Esophagus muscularis mucosa (tissue), 4 donors: ENCODE measurements at places on chromosomes 1 and 21. TPM values are rescaled to one million over a fixed set of nuclear protein-coding genes. Genes with fewer than 3 reads are reported as not detected.

Gene FHAD1
- 0.26 TPM for total RNA-seq

Gene TRIM17
- not detected for total RNA-seq

Gene TMOD4
- total RNA-seq = 1.5 TPM

Gene TP73
- total RNA-seq = not detected

Gene KRTAP19-1
- total RNA-seq = not detected

Gene NR1I3
- total RNA-seq = not detected

Gene TMPRSS2
- total RNA-seq = 0.13 TPM

Gene RBM11
- total RNA-seq = 0.29 TPM

Gene C4BPB
- 0.34 TPM for total RNA-seq

DNA sequence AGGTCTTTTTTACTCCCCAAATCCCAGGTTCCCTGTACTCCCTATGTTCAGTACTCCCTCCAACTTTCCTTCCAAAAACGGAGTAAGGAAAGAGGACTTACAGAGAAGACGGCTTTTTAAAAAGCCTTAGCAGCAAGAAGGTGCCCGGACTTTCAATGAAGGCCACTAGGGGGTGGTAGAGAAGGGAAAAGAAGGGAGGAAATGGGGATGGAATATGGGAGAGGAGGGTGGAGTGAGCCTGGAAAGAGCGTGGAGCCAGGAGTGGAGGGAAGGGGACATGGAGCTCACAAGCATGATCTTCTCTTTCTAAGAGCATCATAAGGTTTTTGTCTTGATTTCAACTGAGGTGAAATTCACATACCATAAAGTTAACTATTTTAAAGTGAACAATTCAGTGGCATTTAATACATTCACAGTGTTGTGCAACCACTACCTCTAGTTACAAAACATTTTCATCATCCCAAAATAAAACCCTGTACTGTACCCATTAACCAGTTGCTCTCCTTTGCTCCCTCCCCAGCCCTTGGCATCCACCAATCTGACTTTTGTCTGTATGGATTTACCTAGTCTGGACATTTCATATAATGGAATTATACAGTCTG is 129.9 kb downstream of the ZNF281 start:
- H3K36me3 ChIP-seq = no peaks in the 10 kb centered on the region
- H3K4me1 ChIP-seq = no peaks in the 10 kb centered on the region
- no peak overlapping the region for H3K4me3 ChIP-seq
- H3K27ac ChIP-seq = no peak overlapping the region
- no peaks in the 10 kb centered on the region for H3K27me3 ChIP-seq
- DNase-seq = no peak

DNA sequence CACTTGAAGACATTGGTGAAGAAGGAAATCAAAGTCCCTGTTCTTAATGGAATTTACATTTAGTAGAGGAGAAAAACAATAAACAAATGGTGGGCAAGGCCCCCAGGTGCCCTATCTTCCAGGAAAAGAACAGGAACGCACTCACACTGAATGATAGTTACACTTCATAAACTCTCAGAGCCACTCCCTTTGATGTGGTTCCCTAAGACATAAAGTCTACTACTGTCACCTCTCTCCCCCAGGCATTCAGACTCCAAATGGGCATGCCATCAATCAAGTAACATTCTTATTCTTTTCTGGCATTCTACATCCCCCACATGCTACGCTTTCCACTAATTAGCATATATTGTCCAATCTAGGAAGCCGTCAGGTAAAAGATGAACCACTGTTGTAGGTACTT is 36.6 kb upstream of the PIGC start:
- no peak for DNase-seq
- peak overlapping the region; percentile 21 for H3K27ac ChIP-seq
- no peaks in the 10 kb centered on the region for H3K36me3 ChIP-seq
- H3K27me3 ChIP-seq = no peaks in the 10 kb centered on the region
- no peaks in the 10 kb centered on the region for H3K4me1 ChIP-seq

DNA sequence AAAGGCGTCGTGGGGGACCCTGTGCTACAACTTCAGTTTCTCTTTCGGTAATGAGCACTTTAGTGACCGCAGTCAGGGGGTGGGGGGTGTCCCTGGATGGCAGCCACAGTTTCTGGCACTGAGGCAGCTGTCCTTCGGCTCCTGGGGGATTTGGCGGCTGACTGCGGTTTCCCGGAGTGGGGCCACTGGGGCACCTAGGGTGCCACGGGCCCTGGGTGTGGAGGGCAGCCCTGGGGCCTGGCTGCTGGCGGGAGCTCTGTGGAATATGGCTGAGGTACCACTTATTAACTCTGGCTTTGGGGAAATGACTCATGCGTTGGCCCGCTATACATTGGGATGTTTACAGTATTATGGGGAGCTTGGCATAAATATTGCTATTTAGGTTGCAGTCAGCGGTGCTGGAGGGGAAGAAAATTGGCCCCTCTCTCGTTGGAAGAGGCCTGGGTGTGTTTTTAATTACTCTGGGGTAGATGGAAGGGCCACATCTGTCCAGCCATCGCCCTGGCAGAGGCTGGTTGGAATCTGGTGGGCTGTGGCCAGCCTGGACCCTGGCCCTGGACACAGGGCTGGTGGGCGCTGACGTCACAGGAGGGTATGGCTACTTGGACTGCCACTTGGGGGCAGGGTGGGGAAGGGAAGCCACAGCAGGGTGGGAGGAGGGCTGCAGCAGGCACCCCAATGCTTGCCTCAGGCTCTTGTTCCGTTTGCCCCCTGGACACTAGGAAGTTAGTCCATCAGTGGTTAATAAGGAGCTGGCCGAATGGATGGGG is 2.0 kb downstream of the EPHB2 start:
- H3K4me1 ChIP-seq = peaks cover 13% of the 10 kb centered on the region
- no peak overlapping the region for H3K4me3 ChIP-seq
- H3K36me3 ChIP-seq = no peaks in the 10 kb centered on the region
- H3K27ac ChIP-seq = no peak overlapping the region

- no peaks in the 10 kb centered on the region for H3K27me3 ChIP-seq
- H3K4me3 ChIP-seq = no peak overlapping the region
- H3K27ac ChIP-seq = no peak overlapping the region
- H3K4me1 ChIP-seq = no peaks in the 10 kb centered on the region
Observed at GRCh38 chr1:175511496-175511895, 231.9 kb downstream of the TNR start.

DNA sequence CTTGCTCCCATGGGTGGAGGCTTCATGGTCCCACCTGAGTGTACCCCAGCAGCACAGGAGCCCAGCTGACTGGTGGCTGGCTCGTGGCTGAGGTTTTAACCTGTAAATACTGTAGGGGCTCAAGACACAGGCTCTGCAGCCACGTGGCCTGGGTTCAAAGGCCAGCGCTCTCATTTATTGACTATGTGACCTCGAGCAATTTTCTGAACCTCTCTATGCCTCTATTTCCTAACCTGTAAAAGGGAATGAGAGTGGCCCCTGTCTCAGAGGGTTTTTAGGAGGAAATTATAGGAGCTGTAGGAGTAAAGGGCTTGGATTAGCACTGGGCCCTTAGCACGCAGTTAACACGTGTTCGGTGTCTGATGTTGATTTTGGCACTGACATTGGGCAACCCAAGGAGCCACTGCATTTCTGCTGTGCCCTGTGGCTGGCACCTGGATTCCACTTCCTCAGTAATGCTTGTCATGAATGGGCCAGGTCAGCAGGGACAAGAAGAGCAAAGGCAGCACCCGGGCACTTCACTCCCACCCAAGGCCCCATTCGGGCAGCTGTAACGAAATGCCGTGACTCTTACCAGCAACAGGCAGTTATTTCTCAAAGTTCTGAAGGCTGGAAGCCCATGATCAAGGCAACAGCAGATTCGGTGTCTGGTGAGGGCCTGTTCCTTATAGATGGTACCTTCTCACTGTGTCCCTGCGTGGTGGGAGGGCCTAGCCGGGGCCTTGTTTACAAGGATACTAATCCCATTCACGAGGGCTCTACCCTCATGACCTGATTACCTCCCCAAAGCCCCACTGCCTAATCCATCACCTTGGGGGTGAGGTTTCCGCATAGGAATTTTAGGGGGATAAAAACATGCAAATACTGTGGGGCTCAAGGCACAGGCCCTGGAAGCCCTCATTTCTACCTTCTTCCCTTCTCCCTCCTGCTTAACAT is 25.2 kb downstream of the ARHGEF10L start:
- H3K4me1 ChIP-seq = peaks cover 100% of the 10 kb centered on the region
- H3K27ac ChIP-seq = peak overlapping the region; percentile 97
- no peak overlapping the region for H3K4me3 ChIP-seq
- DNase-seq = no peak
- H3K36me3 ChIP-seq = no peaks in the 10 kb centered on the region
- no peaks in the 10 kb centered on the region for H3K27me3 ChIP-seq

DNA sequence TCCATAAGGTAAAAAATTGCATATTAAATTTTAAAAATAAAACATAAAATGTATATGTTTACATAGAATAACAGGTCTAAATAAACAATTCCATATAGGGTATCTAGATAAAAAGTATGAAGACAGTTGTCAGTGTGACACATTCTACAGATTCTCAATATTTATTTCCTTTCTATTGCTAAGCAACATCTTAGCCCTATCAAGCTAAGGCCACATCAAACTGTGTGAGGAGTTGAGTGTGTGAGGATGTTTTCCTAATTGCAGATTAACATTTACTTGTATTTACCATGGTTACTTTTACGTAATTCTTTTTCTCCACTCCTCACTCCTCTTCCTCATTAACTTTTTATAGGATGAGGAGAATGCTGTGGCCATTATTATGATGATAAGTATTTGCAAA is 41.9 kb upstream of the MCOLN3 start:
- no peaks in the 10 kb centered on the region for H3K4me1 ChIP-seq
- DNase-seq = no peak
- no peaks in the 10 kb centered on the region for H3K27me3 ChIP-seq
- H3K27ac ChIP-seq = no peak overlapping the region

- no peak for DNase-seq
- peaks cover 60% of the 10 kb centered on the region for H3K36me3 ChIP-seq
- peaks cover 11% of the 10 kb centered on the region for H3K4me1 ChIP-seq
Observed at GRCh38 chr1:145758575-145758974, 39.3 kb downstream of the CD160 start.

- H3K4me1 ChIP-seq = peaks cover 28% of the 10 kb centered on the region
- H3K27me3 ChIP-seq = no peaks in the 10 kb centered on the region
- DNase-seq = no peak
- H3K36me3 ChIP-seq = peaks cover 18% of the 10 kb centered on the region
- H3K4me3 ChIP-seq = no peak overlapping the region
- no peak overlapping the region for H3K27ac ChIP-seq
Observed at GRCh38 chr1:25816112-25816718, 3.5 kb upstream of the MTFR1L start.

DNA sequence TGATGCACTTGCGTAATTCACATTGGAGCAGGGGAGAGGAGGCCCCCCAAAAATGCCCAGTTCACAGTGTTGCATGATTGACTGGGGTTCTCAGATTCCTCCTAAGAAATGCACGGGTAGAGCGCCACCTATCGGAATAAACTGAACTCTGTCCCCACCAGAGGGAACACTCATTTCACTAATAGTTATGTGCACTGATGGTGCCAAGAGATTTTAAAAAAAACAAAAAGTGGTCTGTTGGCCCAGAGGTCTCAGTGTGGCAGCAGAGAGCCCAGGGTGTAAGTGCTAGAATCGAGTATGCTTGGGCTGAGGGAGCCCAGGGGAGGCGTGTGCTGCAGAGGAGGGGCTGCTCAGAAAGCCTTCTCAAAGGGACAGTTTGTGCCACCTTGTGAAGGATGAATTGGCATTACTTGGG is 6.9 kb downstream of the PINK1 start:
- no peak for DNase-seq
- H3K4me3 ChIP-seq = no peak overlapping the region
- H3K4me1 ChIP-seq = peaks cover 16% of the 10 kb centered on the region
- no peak overlapping the region for H3K27ac ChIP-seq

DNA sequence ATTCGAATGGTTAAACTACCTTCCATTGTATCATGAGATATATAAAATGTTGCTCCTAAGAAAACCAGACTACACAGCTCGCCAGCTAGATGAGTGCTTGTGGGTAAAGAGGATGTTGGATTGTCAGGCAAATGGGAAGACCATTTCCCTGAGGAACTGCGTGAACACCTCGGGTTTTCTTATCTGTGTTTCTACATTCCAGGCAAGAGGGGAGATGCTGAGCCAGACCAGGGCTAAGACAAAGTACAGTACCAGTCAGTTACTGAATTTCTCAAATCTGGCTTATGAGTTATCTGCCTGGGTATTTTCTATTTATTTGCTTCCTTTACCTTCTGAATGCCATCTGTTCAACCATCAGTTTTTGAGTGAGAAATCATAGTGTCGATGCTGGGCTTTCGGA is 170.8 kb downstream of the PLA2G4A start:
- H3K4me3 ChIP-seq = no peak overlapping the region
- no peak for DNase-seq
- no peaks in the 10 kb centered on the region for H3K27me3 ChIP-seq
- H3K27ac ChIP-seq = no peak overlapping the region
- H3K36me3 ChIP-seq = no peaks in the 10 kb centered on the region

GRCh38 chr1:207993477-207994445 is 82.8 kb upstream of the CD34 start:
- H3K4me3 ChIP-seq = no peak overlapping the region
- no peak overlapping the region for H3K27ac ChIP-seq
- peaks cover 12% of the 10 kb centered on the region for H3K27me3 ChIP-seq

GRCh38 chr1:60129911-60130310 is 56.3 kb upstream of the C1orf87 start:
- H3K4me1 ChIP-seq = peaks cover 9% of the 10 kb centered on the region
- H3K27ac ChIP-seq = no peak overlapping the region
- no peaks in the 10 kb centered on the region for H3K36me3 ChIP-seq
- no peaks in the 10 kb centered on the region for H3K27me3 ChIP-seq
- H3K4me3 ChIP-seq = no peak overlapping the region

GRCh38 chr1:10738061-10739058 is 58.1 kb downstream of the CASZ1 start:
- H3K27me3 ChIP-seq = no peaks in the 10 kb centered on the region
- H3K36me3 ChIP-seq = no peaks in the 10 kb centered on the region
- H3K4me3 ChIP-seq = no peak overlapping the region

- H3K36me3 ChIP-seq = no peaks in the 10 kb centered on the region
- H3K27me3 ChIP-seq = no peaks in the 10 kb centered on the region
- peak; percentile 37 for DNase-seq
- peaks cover 8% of the 10 kb centered on the region for H3K4me1 ChIP-seq
- H3K27ac ChIP-seq = no peak overlapping the region
Observed at GRCh38 chr1:180519846-180520245, 17.5 kb upstream of the ACBD6 start.

- H3K36me3 ChIP-seq = no peaks in the 10 kb centered on the region
- no peaks in the 10 kb centered on the region for H3K4me1 ChIP-seq
- H3K27ac ChIP-seq = no peak overlapping the region
- no peak overlapping the region for H3K4me3 ChIP-seq
- no peak for DNase-seq
Observed at GRCh38 chr1:38055398-38055797, 8.8 kb upstream of the POU3F1 start.

- no peaks in the 10 kb centered on the region for H3K27me3 ChIP-seq
- no peaks in the 10 kb centered on the region for H3K36me3 ChIP-seq
- DNase-seq = no peak
Observed at GRCh38 chr1:191839891-191840290, 318.4 kb upstream of the RGS18 start.

GRCh38 chr1:14365301-14365988 is 233.0 kb upstream of the KAZN start:
- H3K27ac ChIP-seq = peak overlapping the region; percentile 3
- no peak for DNase-seq
- H3K4me1 ChIP-seq = peaks cover 6% of the 10 kb centered on the region
- H3K27me3 ChIP-seq = no peaks in the 10 kb centered on the region
